ENCODE measurements at places on chromosomes 3 and 15.

DNA sequence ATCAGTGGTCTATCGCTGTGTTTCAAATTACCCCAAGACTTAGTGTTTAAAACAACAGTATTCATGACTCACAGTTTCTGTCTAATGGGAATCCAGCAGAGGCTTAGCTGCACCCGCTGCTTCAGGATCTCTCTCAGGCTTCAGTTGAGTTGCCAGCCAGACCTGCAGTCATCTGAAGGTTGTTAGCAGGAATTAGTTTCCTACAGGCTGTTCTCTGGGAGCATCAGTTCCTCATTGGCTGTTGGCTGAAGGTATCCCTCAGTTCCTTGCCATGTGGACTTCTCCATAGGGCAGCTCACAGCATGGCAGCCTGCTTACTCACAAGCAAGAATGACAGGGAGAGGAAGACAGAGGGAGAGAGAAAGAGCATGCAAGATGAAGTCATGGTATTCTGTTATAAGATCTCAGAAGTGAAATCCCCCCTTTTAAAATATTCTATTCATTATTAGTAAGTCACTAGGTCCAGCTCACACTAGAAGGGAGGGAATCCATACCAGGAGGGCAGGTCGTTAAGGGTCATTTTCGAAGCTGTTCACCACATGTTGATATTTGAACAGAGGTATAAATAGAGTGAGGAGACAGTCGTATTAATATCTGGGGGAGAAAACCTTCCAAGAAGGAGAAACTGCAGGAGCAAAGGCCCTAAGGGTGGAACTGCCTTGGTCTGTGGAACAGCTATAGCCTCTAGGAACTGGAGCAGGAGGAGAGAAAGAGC is 473.9 kb upstream of the PPP2R3A start:
- DNase-seq = no peak

DNA sequence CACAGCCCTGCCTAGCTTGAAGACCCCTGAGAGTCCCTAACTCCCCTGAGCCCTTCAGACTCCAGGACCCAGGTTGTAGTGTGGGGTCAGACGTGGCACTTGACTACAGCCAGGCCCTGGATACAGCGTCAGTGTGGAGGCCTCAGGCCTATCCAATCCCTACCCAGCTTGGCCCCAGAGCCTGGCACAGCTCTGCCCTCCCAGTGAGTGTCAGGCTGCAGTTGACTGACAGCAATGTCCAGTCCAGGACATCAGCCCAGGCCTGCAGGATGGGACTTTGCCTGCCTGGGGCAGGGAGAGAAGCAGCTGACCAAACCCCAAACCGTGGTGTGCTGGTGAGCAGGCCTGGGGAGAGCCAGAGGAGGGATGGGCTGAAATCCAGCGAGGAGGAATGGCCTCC is 27.3 kb downstream of the KLF13 start:
- no peak for DNase-seq

DNA sequence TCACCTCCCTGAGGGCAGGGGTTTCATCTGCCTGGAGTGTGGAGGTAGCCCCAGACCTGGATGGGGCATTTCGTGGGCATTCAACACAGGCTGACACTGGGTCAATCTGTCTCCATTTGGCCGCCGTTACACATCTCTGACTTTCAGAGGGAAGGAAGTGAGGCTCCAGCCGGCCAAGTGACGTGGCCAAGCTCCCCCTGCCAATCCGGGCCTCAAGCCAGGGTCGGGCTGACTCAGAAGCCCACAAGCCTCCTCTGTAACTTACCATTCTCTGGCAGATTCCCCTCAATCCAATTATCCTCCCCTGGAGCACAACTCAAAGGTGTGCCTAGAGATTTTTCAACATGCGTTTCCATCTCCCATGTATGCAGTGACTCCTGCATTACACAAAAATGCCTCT is 227.6 kb downstream of the KLF13 start:
- DNase-seq = no peak

DNA sequence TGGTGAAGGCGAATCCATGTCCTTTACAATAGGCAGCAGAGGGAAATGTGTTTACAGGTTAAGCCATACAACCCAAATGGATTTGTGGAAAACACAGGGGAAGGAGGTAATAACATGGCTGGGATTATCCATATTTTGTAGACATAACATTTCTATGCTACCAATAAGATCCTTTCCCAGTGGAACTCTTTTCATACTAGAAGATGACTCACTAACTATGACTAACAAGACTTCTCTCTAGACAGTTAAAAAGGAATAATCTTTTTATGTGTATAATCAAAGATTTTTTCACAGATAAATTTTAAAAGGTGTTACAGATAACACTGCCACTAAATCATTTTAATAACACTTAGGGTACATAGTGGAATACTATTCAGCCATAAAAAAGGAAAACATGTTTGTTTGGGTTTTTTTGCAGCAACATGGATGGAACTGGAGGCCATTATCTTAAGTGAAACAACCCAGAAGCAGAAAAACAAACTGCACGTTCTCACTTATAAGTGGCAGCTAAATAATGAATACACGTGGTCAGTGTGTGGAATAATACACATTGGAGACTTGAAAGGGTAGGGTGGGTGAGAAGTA is 39.6 kb downstream of the VPS13C start:
- no peak for DNase-seq

DNA sequence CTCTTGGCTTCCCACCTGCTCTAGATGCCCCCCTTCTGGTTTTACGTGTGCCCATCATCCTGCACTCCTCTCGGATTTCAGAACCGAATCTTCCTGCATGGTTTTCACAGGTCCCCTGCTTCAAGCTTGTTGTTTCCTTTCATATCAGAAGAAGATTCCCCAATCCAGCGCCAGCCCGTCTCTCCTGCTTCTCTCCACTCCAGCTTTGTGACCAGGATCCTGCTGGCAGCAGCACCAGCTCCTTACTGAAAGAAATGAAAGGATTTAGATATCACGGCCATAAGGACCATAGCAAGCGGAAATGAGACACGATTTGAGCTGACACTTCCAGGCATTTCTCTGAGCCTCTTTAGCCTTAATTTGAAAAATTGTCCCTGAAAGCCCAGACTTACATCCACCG is 180.3 kb upstream of the UBE3A start:
- no peak for DNase-seq
